ENCODE measurements at places on chromosomes 16 and 17. TPM values are rescaled to one million over a fixed set of nuclear protein-coding genes. Genes with fewer than 3 reads are reported as not detected.

HEATR9 gene
- total RNA-seq: not detected

SAP30BP gene
- 35.0 TPM for total RNA-seq

CSH1 gene
- not detected for total RNA-seq

PLCD3 gene
- 77.5 TPM for total RNA-seq

HSD11B2 gene
- 0.34 TPM for total RNA-seq

FOXN1 gene
- 0.12 TPM for total RNA-seq

BCAS3 gene
- total RNA-seq: 6.6 TPM

C17orf100 gene
- 2.9 TPM for total RNA-seq

E4F1 gene
- 25.4 TPM for total RNA-seq

All from pericardium fibroblast (primary cell).